ENCODE measurements at places on chromosomes 5 and 9.

- DNase-seq = no peak
These were observed 16.1 kb upstream of the RAB14 start for GRCh38 chr9:121217609-121218292.

DNA sequence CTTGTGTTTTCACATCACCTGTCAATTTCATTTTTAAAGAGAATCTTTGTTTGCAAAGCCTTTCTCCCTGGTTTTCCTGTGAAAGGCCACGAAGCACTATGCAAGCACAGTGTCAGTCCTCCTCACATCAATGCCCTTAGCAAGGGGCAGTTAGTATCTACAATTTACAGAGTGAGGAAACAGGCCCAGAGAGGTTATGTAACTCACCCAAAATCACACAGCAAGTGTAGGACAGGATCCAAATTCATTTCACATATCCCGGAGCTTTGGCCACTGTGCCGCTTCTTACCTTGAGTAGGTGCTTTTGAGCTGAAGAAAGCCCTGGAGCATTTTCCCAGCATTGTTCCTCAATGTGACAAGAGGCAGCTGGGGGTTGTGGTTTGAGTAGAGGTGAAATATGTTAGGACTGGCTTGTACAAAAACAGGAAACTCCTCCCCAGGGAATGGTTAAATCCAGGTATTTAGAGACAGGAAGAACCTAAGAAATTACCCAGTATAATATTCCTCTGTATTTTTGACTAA lies 283.8 kb downstream of the NTRK2 start:
- no peak for DNase-seq

DNA sequence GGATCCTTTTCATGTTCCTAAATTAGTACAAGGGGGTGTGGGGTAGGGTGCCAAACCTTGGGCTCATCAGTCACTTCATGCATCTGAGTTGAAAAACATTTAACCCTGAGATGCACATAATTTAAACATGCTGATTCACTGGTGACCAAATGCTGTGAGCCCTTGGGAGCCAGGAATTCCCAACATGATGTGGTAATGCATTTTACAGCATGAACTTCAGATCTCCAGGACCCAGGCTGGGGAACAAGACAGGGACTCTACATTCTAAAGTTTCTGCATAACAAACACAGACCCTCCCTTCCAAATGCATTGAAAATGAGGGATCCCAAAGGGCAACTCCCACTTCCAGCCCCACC lies 322.2 kb downstream of the NDUFS4 start:
- no peak for DNase-seq

- no peak for DNase-seq
These were observed 25.2 kb upstream of the PLAC8L1 start for GRCh38 chr5:146130440-146131045.

GRCh38 chr5:137179203-137179602 lies 319.9 kb downstream of the SPOCK1 start:
- no peak for DNase-seq

GRCh38 chr5:78811866-78812265 lies 163.3 kb upstream of the LHFPL2 start:
- DNase-seq = no peak

- DNase-seq = no peak
These were observed 122.6 kb downstream of the APBA1 start for GRCh38 chr9:69549310-69550202.

DNA sequence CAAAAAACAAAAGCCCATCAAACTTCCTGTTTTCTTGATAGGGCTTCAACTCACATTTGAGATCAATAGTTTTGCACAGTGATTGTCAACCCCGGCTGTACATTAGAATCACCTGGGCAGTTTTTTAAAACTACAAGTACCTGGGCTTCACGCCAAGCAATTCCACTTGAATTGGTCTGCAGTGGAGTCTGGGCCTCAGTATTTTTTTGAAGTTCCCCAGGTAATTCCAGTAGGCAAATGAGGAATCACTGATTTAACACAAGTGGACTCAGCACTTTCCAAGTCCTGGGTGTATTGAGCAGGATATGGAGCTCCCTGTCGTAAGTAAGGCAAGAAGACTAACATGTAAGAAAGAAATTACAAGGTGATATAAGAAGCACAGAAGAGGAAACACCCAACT lies 14.8 kb upstream of the SMIM15 start:
- DNase-seq = no peak

GRCh38 chr5:170307575-170308465 lies 10.2 kb upstream of the LCP2 start:
- no peak for DNase-seq

GRCh38 chr5:14313986-14314690 lies 171.0 kb downstream of the TRIO start:
- DNase-seq = no peak

DNA sequence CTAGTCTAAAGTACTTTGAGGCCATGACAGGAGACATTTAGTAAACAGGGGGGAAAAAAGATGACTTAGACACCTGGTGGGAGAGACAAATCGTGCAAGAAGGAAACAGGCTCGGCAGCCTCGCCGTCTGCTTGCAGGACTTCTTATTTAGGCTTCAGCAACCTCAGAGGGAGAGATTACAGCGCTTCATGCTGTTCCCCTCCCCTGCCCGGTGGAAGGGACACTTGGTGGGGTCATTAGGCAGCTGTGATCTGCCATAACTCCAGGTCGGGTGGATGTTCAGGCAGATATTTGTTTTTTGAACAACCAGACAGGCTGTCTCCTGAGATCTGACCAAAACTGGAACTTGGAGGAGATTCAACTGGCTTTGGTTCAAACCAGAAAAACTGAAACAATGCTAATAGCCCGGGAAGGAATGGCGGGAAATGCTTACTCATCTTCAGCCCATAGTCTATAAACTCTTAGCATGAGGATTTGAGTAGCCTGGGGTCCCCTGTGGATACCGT lies 38.1 kb upstream of the CD180 start:
- DNase-seq = no peak

DNA sequence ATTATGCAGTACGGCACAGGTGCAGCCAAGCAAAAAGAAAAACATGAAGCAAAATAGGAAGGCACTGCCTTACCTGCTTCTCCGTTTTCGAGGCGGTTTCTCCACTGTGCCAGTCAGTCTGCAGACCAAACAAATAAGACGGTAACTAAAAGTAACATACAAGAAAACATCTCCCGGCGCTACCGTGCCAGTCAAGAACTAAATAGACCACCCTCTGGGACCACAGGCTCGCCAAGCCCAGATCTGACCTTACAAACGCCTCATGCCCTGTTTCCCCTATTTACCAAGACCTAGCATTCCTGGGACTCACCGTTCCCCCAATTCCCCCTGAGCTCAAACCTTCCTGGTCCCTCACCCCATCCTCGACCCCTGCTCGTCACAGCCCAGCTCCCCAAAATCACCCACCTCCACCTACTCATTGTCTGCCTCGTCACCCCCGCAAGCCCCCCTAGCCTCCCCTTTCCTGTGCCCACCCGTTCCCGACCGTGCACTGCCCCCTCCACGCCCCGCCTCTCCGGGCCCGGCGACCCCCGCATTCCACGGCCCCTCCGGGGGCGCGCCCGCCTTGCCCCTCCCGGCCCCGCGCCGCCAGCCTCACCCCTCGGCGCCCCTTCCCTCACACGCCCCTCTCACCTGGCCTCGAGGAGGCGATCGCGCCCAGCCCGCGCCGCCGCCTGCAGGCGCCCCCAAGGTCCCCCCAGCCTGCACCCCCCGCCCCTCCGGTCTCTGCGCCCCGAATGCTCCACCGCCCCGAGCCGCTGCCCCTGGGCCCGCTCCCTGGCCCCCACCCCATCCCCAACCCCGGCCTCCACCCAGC lies 560 bp downstream of the SCAI start:
- no peak for DNase-seq

DNA sequence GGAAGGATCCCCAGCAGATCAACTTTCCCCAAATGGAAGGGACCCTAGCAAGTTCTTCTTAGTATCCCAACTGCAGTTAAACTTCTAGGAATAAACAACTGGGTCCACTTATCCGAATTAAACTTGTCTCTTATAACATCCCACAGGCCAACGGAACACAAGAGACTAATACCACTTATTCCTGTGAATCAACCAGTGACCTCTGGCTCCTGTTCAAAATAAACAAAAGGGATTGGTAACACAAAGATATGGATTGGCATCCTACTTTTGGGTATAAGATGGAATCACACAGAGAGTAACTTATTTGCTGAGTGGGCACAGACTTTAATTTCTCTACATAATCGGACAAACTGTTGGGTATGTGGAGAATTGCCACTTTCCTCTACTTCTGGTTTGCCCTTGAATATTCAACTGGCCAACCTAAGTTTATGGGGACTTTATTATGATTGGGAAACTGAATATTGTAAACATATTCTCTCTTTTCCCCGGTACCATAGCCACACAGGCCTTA lies 12.4 kb upstream of the PAIP1 start:
- DNase-seq = no peak

DNA sequence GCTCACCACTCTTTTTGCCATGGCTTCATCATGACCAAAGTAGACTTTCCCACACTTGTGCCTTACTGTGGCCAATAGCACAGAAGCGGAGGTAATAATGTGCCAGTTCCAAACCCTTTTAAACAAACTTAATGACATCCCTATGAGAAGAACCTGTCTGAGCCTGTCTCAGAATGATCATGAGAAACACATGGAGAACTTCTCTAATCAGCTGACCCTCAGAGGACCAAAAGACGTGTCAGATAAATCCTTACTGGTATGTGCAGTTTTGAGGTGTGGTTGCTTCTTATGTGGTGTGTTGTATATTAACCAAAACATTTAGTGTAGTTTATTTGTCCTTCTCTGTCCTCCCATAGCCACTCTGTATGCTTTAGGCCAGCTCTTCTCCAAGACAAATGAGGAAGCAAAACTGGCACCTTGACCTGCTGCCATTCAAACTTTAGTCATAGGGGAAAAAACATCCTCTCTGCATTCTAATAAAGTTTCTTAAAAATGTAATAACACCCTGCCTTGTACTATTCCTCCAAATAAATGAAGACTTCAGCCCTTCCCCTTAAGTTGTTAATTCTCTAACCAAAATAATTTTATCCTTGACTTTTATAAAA lies 168.9 kb downstream of the MUSK start:
- DNase-seq = no peak

- DNase-seq = no peak
These were observed at the start of gene MCIDAS for GRCh38 chr5:55226934-55227663. Gene MCIDAS (minus strand): TSS chr5:55227315. CDS start chr5:55227138, 177 bp downstream.

DNA sequence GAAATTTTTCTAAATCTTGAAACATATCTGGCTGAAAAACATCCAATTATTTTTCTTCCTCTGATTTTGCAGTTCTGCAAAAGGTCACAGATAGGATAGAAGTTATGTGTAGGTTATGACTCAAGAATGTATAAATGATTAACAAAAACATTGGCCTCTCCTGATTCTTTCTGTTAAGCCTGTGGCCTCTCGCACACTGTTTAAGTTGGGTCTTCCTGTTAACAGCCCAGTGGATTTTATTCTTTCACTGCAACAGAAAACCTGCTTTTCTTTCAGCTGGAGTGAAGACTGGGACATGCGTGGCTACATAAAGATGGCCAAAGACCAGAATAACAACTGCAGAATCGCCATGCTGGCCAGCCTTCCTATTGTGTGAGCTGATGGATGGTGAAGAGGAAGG lies 17.1 kb upstream of the SPATA31E1 start:
- no peak for DNase-seq

DNA sequence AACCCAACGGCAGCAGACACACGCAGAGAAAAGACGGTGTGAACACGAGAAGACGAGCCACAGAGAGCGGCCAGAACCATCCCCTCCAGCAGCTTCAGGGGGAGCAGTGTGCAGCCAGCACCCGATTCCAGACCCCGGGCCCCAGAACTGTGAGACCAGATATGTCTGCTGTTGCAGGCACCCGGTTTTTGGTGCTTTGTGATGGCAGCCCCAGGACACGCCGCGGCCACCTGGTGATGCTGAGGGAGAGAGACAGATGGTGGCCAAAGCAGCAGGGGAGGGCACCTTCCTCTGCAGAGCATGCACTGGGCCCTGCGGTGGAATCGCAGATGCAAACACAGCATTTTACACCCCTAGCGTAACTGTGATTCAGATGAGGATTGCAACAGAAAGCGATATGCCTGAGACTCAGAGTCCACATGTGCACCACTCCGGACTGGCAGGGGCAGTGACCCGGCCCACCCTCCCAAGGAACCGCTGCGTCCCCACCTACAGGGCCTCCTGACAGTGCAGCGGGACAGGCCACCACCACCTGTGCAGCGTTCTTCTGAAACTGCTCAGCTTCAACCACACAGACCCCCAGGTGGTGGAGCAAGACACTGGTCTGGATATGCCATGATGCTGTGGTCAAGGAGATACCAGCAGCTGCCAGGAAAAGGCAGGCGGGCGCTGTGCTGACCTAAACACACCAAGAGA lies 24.0 kb downstream of the ZDHHC11B start:
- DNase-seq = no peak

- DNase-seq = no peak
These were observed 1176.1 kb downstream of the CDH9 start for GRCh38 chr5:25862276-25862675.

DNA sequence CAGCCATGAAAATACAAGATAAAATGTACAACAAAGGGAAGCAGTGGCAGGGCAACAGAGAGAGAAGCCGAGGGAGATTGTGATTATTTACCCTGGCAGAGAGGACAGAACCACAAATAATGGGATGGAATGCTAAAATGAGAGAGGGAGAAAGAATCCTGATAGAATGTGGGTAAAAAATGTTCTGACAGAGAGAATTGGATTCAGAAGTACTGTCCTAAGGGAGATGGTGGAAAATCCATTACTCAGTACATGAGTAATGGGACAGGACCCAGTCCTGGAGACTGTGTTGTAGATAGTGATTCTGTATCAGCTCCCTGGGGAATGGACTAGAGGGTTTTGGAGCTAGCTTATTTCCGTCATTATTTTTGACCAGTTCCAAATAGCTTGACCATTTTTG lies 831.5 kb downstream of the MAT2B start:
- DNase-seq = no peak

DNA sequence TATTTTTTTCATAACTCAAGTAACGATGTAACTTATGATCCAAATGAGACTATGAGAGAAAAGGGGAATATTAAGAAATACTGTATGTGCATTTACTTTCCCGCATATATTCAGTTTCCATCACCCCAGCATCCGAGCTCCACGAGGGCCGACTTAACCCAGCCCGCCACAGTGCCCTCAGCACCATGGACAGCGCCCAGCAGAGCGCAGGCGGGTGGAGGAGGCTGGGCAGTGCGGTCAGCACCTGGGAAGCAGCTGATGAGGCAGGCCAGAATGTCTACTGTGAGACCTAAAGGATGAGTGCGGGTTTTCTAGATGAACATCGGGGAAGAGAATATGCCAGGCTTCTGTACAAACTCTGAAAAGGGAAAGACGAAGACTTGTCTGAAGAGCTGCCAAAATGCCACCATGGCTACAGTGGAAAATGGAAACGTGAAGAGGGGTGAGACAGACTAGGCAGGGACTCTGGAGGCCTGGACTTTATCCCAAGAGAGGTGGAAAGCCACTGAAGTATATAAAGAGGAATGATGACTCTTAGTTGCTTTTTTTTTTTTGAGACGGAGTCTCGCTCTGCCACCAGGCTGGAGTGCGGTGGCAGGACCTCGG lies 34.5 kb upstream of the MED27 start:
- no peak for DNase-seq

DNA sequence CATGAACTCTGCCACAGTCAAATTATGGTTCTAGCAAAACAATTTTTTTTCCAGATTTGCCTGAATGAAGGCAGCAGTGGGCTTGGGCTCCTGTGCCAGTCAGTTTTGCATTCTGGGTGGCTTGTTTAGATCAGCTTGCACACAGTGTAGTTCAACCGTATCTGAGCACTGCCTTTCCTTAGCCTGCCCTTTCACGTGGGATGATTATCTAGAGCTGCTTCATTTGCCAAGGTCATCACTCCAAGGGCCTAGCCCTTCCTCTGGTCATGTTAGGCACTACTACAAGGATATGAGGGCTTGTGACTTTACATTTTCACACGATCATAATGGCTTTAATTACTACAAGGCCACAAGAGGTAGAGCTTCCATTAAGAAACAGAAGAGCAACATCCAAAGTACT lies 150.6 kb upstream of the EFNA5 start:
- no peak for DNase-seq
